ENCODE measurements at places on chromosomes 11 and 22.

DNA sequence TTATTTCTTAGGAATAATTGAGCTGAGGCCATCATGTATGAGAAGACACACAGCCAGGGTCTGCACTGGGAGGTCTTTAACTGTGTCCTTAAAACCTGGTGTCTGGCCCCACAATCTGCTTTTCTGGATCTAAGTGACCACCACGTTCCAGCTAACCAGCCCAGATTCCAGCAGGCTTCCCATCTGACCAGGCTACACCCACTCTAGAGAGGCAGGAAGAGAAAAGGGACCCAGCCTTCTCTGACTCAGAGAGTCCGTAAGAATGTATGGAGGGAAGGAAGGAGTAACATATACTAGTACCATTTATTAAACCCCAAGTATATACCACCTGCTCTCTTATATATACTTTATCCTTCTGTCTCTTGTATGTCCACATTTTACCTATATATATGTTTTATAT, 80.1 kb downstream of the LDLRAD3 start:
- no peak for DNase-seq

DNA sequence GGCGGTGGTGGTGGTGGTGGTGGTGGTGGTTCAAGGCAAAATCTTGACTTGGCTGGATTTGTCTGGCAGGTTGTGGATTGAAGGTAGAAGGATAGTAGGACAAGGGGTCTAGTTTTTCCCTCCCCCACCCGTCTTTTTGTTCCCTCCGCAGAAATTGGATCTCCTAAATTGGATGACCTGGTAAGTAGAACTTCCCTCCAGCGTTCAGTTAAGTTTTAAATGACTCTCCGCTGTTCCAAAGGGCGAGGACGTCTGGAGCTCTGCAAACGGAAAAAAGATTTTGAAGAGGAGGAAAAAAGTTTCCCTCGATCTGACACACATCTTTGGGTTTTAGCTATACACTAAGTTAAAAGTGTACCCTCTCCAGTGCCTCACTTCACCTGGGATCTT, 422 bp upstream of the LGR4 start:
- DNase-seq, result no peak

GRCh38 chr11:126485986-126486635, 130.6 kb downstream of the ST3GAL4 start:
- DNase-seq, result no peak

DNA sequence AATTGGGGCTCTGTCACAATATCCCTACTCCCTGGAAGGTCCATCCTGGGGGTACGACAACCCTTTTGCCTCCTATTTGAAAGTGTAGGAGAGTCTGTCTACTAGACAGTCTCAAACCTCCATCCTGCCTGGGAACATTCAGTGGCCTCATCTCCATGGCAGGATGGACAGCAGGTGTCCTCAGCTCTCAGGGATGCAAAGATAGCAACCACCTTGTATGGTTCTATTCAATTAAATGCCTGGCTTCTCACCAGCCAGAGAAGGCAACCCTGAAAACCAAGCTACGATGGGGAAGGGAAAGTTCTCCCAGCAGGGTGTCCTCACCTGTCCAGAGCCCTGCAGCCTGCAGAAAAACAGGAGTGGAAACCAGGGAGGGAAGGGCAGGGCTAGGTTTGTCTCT, 164.9 kb downstream of the MIAT start:
- no peak for DNase-seq

- DNase-seq, result no peak
Measured at GRCh38 chr11:125465701-125466100, 30.4 kb downstream of the FEZ1 start.

GRCh38 chr11:63906585-63906984, 10.4 kb downstream of the RCOR2 start:
- no peak for DNase-seq

- DNase-seq, result no peak
Measured at GRCh38 chr11:22807855-22808570, 21.6 kb downstream of the SVIP start.

DNA sequence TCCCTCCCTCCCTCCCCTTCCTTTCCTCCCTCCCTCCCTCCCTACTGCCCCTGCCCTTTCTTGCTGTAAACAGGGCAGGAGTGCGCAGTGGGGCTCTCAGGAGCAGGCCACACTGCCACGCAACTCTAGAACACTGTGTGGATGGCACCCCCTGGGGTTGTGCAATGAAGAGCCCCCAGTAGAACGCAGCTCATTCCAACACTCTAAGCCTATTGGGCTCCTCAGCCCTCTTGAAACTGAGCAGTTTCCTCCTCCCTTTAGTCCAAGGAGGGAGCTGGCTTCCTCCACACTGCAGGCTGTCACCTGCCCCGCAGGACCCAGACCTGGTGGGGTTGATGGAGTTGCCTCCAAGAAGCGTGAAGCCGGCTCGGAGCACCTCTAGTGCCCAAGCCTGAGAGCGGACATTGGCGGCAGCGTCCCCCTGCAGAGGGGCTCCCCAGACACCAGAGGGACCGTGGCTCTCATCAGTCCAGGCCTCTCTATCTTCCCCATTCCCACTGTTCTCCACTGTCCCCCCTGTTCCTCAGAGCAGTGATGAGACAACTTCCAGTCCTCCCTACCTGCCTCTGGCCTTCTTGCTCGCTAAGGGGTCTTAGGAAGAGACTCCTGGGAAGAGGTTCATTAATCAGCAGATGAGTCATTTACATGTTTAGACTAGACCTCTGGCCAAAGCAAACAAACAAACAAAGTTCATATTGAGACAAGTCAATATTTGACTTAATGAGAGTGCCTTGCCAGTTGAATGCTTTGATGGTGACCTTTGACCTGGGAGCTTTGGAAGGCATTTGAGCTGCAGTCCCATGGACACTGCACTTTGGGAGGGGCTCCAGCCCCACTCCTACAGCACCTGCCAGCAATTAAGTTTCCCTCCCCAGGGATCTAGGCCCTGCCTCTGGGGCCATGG, 64.0 kb downstream of the RPUSD4 start:
- no peak for DNase-seq

GRCh38 chr11:66112041-66112491, 42.0 kb downstream of the PACS1 start:
- no peak for DNase-seq

DNA sequence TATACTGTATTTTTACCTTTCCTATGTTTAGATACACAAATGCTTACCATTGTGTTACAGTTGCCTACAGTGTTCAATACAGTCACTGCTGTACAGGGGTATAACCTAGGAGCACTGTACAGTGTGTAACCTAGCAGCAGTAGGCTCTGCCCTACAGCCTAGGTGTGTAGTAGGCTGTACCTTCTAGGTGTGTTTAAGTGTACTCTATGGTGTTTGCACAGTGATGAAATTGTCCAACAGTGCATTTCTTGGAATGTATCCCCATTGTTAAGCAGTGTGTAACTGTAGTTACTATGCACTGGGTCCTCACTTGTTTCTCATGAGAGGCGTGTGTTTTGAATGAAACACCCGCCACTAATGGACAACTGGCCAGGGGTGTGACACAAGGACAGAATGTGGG, 269.0 kb downstream of the OPCML start:
- no peak for DNase-seq

- DNase-seq, result peak; percentile 63
Measured at GRCh38 chr11:8099291-8099899, 18.4 kb downstream of the TUB start.

- DNase-seq, result no peak
Measured at GRCh38 chr11:33779849-33780528, 5.7 kb upstream of the FBXO3 start.

DNA sequence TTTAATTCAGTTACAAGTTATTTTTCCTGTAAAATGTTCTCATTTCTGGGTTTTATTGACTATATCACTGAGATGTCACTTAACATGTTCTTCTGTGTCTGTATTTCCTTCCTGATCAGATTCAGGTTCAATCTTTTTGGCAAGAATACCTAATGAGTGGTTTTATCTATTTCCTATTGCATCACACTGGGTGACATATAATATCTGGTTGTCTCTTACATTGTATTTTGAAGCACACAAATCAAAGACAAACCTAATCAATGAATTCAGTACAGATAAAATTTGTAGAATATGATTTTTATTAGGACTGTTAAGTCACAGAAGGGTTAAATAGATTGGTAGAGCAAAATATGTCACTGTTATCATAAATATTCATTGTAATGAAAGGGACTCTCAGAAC, 60.4 kb downstream of the BCL2L13 start:
- DNase-seq, result no peak

DNA sequence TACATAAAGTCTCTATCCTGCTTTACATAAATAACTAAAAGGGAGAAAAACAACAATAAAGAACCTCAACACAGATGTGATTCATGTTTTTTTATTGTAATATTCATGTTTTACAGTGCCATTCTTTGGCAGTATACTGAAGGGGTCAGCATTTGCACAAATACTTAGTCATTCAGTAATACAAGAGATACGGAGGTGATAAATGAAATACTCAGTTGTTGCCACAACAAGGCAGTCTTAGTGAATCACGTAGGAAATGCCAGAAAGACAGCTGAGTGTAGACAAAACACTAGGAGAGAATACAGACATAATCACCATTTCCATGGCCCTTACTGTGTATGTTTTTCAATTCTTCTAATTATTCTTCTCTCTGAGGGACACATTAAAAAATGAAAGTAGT, 910.4 kb downstream of the METTL15 start:
- DNase-seq, result peak; percentile 58

DNA sequence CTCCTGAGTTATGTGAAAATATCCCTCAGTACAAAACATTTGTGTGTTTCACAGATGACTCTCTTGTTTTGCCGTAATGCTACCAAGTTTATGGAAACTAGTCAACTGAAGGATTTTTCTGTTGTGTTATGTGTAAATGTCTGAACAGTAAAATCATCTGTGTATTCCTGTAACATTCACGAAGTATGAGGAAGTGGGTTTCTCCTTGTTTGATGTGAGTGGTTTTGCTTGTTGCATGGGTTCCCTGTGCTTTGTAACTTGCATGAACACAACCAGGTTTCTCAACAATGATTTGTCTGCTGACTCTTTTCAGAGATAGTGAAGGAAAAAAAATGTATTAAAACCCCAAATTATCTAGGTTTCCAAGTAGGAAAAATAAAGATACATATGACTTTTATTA, 138.1 kb downstream of the PGR start:
- no peak for DNase-seq

DNA sequence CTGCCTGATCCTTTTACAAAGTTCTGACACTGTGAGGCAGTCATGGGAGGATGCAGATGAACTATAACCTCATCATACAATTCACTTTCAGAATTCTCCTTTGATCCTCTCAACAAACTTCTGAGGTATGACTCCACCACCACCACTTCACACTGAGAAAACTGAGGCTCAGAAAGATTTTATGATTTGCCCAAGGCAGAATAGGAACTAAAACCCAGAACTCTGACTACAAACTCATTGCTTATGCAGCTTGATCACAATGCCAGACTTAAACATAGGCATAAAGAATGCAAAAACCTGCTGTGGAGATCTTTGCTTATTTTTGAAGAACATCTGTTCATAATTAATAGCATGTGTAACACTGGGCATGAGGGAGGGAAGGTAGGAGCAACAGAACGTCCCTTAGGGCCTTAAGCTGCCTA, 20.4 kb downstream of the FAM168A start:
- DNase-seq, result no peak

GRCh38 chr11:33376331-33377310, 119.4 kb downstream of the HIPK3 start:
- no peak for DNase-seq

- DNase-seq, result no peak
Measured at GRCh38 chr11:62854825-62855570, 15.6 kb upstream of the WDR74 start.

DNA sequence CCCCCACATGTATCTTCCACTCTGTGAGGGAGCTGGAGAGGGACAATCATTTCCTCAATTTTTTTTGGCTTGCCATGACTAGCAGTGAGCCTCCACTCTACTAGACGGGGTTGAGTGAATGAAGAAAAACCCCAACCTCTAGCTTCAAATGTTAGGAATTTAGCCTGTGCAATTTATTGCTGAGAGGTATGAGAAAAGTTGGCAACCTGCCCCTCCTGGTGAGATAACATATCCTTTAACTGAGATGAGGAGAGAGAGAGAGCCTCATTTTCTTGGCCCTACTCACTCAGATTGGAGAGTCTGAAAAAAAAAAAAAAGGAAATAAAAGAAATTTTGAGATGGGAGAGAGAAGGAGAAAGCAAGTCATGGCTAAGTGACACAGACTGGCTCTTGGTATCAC, 218.2 kb upstream of the CARD18 start:
- DNase-seq, result no peak

DNA sequence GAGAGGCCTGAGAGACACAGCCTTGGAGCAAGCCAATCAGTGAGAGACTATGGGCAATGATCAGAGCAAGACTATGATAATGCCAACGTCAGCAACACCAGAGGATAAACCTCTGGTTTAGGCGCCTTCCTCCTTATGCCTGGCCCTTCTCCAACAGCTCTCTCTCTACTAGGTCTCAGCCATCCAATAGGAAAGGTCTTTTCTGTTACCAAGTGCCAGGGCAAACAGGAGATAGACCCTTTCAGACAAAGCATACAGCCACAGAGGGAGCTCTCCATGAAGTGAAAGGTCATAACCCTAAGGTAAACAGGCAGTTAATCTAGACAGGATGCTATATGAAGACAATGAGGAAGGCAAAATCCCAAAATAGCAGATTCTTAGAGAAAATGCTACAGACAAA, 9.5 kb downstream of the STK33 start:
- no peak for DNase-seq

- no peak for DNase-seq
Measured at GRCh38 chr11:75068993-75069392, 27.7 kb downstream of the OR2AT4 start.

- DNase-seq, result no peak
Measured at GRCh38 chr11:74492084-74492483, 1.4 kb downstream of the LIPT2 start.

DNA sequence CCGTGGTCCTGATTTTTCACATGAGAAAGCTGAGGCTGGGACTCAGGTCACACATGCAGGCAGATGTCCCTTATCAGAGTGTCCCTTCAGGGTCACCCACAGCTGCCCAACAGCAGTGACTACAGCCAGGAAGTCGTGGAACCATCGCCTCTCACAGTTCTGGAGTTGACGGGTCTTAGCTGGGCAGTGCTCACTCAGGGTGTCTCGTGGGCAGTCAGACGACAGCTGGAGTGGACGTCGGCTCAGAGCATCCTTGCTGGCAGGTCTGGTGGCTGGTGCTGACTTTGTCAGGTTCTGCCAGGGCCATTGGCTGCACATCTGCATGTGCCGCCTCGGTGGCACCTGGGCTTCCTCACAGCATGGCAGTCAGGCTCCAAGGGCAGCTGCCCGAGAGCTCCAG, 35.6 kb upstream of the TH start:
- DNase-seq, result no peak

DNA sequence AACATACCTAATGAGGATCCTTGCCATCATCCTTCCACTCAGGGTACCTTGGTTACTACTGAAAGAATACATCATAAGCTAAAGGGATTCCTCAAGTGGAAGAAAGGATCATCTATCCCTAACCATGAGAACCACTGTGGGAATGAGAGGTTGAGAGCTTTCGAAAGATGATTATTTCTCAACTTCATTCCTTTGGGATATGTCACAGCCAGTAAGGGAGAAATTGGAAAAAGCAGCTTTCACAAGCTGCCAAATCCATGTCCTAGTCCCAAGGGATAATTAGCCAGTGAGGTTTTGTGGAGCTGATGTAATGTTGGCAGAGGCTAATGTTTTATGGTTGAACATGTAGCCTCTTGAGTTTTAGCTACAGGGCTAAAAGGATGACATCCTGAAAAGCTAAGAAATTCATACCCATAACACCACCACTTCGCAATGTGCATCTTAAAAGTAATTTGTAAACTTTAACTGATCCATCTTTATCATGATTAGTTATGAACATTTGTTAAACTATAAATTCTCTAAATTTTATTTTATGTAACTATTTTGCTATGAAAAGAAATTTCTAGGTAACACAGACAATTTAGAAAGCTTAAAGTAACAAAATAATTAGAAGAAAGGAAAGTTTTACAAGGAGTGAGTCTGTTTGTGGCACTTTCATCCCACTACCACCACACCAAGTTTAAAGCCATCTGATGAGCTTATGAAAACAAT, 123.9 kb downstream of the MRTFA start:
- peak; percentile 78 for DNase-seq

All from NCI-H460 (cell line).